ENCODE measurements at places on chromosomes 3 and 15.
A peak's percentile ranks its signal among the peaks of the same experiment; 100 is the strongest.

GRCh38 chr15:43325039-43325684 is 5.2 kb downstream of the LCMT2 start:
- no peak for DNase-seq

DNA sequence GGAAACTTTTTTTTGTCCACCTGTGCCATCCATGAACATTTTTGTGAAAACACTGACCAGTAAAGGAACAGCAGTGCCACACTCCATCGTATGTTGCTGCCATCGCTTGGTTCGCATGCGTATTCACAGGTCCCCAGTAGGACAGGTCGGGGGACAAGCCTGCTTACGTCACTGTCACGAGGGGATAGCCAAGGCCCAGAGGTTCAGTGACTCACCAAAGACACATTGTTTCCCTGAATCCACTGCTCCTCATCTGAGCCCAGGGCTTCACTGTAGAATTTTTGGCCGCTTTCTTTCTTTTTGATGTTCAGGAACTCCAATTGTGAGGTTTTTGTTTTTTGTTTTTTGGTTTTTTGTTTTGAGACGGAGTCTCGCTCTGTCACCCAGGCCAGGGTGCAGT is 5.9 kb downstream of the ADPRH start:
- DNase-seq: no peak

DNA sequence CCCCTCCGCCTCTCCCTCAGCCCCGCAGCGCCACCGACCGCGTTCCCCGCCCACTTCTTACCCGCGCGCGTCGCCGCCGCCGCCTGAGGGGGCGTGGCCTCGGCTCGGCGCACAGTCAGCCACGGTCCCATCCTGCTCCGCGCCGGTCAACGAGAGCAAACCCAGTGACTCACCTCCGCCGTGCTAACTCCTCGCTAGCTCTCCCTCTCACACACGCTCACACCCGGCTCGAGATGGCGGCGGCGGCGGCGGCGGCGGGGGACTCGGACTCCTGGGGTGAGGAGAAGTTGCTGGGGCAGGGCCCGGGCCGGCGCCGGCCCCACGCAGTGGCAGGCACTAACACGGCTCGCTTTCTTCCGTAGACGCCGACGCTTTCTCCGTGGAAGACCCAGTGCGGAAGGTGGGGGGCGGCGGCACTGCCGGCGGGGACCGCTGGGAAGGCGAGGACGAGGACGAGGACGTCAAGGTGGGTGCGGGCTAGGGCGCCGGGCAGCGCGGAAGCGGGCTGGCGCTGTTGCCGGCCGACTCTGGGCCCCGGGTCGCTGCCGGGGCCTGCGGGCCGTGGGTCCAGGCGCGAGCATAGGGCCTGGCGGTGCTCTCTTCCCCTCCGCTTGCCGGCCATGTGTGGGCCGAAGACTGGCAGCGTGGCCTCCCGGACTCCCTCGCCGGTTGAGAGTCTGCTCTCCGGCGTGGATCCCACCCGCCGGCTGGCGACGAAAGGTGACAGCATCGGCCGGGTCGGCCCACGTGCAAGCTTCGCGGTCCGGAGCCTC is at the start of gene EIF3J:
TSS of gene EIF3J (plus strand) at position 186 of the 773 bp plus-strand sequence. CDS start at position 234, 48 bp downstream.
- peak; percentile 83 for DNase-seq

GRCh38 chr3:190175490-190175889 is 54.8 kb upstream of the P3H2 start:
- DNase-seq: no peak

GRCh38 chr3:148100476-148100875 is 597.2 kb upstream of the AGTR1 start:
- no peak for DNase-seq

DNA sequence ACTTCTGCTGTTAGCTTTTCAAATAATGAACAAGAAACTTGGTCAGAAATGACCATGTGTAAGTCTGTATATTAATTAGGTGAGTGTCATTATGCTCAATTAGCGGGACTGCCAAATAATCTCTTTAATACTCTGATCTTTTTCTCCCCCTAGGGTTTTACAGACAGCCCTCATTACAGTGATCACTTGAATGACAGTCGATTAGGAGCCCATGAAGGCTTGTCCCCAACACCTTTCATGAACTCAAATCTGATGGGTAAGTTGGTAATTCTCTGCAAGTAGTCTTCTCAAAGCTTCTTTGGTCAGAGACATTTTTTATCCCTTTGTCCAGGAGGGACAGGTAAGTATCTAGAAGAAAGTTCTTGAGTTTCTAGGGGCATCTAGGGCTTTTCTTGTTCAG is 173.2 kb downstream of the TCF12 start:
- DNase-seq: no peak

DNA sequence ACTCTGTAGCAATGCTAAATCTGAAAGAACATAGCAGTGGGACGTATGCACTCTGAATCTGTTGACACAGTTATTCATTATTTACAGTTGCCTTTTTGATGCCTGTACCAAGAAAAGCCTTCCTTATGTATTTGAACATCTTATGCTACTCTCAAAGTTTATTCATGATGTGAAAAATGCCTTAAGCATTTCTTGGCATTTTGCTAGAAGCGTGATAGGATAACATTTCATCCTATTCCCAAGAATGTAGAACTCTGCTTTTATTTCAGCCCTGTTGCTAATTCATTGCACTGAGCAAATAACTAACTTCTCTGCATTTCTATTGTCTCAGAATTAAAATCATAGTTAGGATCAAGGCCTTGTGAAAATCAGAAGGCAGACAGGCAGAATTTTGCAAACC is 105.5 kb downstream of the STRIT1 start:
- DNase-seq: no peak

DNA sequence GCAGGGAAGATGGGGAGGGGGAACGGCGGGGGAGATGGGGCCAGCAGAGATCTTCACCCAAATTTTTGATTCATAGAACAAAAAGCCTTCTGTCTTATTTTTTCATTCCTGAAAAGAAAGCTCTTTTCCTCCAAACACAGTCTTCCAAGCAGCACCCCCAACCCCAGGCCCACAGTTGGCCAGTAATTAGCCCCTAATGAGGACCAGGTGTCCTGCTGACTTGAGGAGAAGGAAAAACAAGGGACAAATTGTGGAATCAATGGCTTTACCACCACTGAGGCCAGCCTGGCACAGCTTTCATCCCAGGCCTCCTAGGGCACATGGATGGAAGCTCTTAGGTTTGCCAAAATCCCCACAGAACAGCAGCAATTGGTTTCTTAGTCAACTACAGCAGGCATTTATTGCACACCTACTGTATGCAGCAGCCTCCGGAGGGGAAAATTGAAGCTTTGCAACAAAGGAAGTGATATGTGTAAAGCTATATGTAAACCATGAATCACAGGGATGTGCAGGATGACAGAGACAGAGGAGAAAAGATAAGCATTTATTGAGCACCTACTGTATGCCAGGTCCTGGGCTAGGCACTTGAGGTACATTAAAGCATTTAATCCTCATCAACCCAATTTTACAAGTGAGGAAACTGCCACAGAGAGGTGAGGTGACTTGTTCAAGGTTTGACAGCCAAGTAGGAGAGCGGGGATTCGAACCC is 199.5 kb downstream of the TBC1D2B start:
- DNase-seq: no peak

GRCh38 chr3:171950373-171950772 is 89.0 kb upstream of the FNDC3B start:
- DNase-seq: no peak

DNA sequence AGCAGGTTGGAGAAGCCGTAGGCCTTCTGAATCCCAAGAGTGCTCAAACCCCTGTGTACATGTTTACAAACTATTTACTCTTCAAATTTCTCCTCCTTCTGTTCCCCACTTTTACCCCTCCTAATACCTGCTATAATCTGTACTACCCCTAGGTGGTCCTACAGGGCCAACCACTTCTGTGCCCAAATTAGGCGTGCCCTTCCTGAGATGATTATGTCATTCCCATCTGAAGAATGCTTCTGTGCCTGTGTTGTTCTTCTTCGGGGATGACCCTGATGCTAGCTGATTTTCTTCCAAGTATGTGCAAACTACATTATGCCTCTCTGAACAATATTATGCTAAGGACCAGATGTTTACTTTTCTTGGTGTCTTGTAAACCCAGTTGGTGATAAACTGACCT is 20.5 kb downstream of the RBP2 start:
- DNase-seq: no peak

- no peak for DNase-seq
These were observed 4.7 kb upstream of the RYK start for GRCh38 chr3:134255404-134255803.

DNA sequence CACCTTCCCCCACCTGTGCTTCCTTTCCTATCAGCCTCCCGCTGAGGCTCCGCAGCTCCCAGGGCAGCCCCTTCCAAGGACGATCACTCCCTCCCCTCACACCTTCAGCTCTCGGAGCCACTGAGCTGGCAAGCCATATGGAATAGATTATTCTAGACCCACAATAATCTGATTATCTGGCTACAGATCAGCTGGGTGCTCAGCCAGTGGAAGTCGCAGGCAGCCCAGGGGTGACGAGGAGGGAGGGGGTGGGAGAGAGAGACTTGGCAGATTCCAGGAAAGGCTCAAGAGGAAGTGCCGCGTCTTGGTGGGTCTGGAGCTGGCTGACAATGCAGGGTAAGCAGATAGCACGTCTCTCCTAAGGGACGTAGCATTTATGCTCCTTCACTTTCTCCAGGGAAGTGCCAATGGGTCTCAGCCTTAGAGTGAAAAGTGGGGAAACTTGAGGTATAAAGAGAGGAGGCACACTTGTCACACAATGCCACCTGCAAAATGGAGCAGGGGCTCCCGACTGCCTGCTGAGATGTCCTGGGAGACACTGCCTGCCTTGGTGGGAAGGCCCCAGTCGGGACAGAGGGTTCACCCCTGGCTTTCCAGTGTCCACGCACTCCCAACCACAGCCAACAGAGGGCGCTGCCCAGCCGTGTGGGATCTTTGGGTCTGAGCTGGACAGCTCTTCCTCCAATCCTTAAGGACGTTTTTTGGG is 9.4 kb upstream of the MESP1 start:
- peak; percentile 45 for DNase-seq

- DNase-seq: no peak
These were observed 74.6 kb upstream of the BNC1 start for GRCh38 chr15:83358972-83359564.

GRCh38 chr15:72169236-72169920 is 28.2 kb downstream of the GRAMD2A start:
- DNase-seq: no peak

GRCh38 chr3:81416812-81417211 is 344.6 kb downstream of the GBE1 start:
- no peak for DNase-seq

GRCh38 chr3:25173606-25174005 is 254.5 kb upstream of the RARB start:
- no peak for DNase-seq

DNA sequence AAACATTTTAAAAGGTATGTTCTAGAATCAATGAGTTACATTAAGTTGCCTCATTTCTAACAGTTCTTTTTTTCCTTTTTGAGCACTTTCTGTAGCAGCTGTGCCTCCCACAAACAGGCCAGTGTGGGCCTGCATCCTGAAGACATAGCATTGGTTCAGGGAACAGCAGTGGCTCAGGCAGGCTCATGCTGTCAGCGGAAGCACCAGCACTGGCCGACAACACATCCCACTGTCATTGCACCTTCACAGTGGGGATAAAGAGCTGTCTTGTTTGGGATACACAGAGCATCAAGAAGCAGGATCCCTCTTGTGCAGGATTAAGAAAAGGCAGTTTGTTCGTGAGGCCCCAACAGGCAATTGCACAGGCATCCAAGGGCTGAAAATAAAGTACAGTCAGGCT is 123.3 kb downstream of the MOBP start:
- DNase-seq: no peak

DNA sequence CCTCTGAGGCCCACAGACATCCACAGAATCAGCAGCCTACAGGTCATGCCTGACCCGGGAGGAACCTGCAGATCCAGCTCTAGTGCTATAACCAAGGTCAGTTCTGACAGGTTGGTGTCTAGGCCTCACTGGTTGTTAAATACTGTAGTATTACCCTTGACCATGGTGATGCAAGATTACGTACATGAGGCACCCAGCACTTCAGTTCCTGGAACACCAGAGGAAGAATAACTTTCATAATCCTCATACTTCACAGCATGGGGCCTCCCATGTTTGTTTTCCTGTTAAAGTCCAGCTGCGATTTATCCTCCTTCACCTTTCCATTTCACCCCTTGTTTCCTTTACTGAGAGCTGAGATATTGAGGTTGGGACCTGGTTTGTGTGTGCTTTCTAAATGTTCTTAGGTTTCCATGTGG is 34.4 kb upstream of the GLCE start:
- DNase-seq: no peak

DNA sequence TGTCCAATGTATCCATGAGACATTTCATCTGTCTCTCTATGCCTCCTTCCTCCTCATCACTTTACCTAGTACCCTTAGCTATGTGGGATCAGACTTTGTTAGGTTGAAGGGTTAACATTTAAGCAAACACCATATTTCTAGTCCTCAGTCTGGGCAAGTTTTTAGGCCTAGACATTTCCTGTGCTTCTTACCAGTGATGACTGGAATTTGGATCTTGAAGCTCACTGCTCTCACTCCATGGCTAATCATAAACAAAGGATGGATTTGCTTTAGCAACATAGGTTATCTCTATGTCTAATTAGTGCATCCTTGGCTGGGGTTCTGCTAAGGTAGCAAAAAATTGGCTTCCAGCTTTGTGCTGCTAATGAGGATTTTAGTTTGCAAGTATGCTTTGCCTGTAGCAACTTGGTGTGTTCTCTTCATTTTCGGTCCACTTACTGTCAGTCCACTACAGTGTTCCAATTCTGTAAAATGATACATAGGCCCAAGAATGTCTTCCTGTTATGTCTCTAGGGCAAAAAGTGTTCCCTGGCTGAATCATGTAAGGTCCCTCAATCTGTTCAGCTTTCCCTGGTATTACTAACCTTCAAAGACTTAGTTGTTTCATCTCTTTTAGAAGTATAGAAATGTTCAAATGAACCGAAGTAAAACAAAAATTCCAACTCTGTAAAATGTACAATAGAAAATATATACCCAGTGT is 615.4 kb downstream of the CADM2 start:
- DNase-seq: no peak

DNA sequence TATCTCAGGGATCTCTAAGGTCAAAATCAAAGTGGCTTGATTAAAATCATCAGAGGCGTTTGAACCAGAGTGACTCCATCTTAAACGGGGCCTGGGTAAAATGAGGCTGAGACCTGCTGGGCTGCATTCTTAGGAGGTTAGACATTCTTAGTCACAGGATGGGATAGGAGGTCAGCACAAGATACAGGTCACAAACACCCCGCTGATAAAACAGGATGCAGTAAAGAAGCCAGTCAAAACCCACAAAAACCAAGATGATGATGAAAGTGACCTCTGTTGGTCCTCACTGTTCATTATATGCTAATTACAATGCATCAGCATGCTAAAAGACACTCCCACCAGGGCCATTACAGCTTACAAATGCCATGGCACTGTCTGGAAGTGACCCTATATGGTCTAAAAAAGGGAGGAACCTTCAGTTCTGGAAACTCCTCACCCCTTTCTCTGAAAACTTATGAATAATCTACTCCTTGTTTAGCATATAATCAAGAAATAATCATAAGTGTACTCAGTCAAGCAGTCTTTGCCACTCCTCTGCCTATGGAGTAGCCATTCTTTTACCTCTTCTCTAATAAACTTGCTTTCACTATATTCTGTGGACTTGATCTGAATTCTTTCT is 143.3 kb upstream of the SLCO3A1 start:
- DNase-seq: no peak
